ENCODE measurements at places on chromosomes 4 and X.

- no peak for DNase-seq
Observed at GRCh38 chr4:101067383-101067782, 279.9 kb downstream of the PPP3CA start.

DNA sequence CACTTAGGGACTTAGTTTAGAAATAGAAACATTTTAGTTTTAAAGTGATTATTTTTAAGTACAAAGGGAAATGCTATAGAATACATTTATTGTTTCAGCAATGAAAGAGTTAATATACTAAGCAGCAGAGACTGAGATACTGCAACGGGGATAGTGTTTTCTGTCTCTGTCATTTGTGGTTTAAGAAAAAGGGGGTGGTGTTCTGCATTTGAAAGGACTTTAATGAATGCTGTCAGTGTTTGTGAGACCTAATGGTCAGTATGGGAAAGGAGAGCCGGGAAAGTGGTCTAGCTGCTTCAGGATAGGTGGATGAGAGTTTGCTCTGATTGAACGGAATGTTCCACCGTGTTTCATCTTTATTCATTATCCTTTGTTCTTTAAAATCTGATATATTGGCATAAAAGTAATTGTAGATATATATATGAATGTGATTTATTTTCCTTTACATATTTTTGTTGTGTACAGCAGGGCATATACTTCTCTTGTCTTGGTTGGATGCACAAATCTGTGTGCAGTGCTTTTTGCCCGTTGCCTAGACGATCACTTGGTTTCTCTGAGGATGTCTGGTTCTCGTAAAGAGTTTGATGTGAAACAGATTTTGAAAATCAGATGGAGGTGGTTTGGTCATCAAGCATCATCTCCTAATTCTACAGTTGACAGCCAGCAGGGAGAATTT is at the start of gene KLHL5:
Gene KLHL5, plus strand, starts transcription at position 139 of the 676 bp plus-strand sequence. Its CDS starts 421 bp downstream, at position 560.
- no peak for DNase-seq

DNA sequence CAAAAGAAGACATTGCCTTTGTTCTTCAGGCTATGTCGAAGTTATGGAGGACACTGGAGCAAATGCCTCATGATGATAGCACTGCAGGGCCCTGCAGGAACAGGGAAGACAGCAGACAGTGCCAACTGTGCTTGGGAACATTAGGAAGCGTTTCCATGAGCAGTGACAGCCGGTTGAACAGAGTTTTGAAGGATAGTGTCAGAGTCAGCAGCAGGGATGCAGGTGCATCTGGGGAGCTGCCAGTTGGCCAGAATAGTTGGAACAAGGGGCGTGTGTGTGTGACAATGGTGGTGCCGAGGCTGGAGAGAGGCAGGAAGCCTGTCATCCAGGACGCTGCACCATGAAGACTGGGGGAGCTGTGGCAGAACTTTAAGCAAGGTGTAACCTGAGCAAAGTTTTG is 88.6 kb downstream of the SHROOM3 start:
- DNase-seq, result no peak

GRCh38 chr4:22556495-22556894 is 40.6 kb upstream of the ADGRA3 start:
- DNase-seq, result no peak

DNA sequence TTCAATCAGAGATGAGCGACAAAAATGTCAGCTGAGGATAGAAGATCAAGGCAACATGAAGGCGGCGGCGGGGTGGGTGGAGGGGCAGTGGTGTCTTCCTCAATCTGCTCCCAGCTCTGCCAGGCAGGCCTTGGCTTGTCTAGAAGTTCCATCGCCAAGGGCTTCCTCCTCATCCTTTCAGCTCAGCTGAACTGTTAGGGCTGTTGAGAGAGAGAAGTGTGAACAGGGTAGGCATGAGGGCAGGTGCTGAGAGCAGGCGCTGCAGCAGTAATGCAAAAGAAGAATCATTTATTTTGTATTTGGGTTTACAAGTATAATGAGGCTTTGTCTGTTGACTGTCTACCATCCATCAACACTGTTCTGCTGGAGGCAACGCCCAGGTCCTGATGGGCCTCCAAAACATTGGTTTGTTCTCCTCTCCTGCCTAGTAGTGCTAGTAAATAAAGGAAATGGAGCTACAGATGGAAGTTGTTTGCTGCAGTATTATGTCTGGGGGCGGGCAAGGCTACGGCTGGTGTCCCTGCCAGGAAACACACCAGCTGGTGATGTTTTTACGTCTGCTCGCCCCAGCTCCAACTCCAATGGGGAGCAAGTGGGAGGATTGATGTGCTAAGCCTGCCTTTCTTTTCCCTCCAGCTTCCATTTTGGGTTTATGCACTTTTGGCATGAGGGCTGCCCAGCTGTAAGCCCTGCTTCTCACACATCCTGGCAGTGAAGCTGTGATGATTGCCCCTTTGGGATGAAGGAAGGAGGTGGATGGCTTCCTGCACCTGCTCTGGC is 139.4 kb upstream of the BOD1L1 start:
- DNase-seq, result no peak

- DNase-seq, result no peak
Observed at GRCh38 chrX:115400960-115401359, 111.4 kb downstream of the LUZP4 start.

DNA sequence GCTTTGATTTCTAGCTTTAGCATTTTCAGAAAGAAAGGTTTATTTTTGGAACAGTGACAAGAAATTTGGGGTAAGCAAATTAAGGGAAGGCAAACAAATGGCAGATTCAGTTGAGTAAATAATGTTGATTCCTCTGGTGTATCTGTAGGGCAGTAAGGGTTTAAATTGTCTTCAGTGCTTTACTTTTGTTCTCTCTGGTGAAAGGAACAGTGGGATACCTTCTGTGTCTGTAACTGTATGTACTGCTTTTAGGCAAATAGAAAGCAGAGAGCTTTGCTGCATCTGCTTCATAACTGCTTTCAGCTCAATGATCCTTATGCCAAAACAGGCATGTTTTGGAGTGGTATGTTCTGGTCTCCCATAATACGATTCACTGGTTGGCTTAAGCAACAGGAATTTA is 932.1 kb upstream of the SLIT2 start:
- DNase-seq, result no peak

GRCh38 chrX:123731258-123731986 is 1.4 kb downstream of the THOC2 start:
- peak; percentile 49 for DNase-seq

DNA sequence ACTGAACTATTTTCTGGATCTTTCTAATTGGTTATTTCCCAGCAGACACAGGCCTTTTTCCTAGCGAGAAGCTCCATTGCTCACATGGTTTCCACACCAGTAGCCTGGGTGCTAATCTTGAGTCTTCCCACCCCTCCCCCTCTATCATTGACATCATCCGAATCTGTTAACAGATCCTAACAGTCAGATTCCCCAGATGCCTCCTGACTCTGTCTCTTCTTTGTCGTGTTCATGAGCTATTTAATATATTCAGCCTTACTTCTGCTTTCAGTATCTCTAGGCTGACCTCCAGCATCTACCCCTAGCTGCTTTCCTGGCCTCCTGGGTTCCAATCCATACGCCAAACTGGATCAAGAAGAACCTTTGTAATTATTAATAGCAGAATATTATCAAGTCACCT is 85.0 kb downstream of the CLNK start:
- no peak for DNase-seq

- DNase-seq, result no peak
Observed at GRCh38 chr4:113783701-113784100, 22.2 kb upstream of the CAMK2D start.

GRCh38 chrX:118049713-118050112 is 66.9 kb downstream of the KLHL13 start:
- peak; percentile 45 for DNase-seq

DNA sequence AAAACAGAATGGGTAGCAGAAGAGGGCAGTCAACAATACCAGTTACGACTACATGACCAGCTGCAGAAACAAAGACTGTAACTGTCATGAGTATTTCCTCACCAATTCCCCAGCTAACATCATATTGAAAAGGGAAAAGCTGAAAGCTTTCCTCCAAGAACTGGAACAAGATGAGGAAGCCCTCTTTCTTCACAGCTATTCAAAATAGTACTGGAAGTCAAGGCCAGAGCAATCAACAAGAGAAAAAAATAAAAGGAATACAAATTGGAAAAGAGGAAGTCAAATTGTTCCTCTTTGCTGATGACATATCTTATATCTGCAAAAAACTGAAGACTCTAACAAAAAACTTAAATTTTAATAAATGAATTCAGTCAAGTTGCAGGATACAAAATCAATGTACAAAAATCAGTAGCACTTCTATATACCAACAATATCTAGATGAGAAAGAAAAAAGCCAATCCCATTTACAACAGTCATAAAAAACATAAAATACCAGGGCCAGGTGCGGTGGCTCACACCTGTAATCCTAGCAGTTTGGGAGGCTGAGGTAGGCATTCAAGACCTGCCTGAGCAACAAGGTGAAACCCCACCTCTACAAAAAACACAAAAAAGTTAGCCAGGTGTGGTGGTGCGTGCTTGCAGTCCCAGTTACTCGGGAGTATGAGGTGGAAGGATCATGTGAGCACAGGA is 125.4 kb downstream of the ATP8A1 start:
- peak; percentile 4 for DNase-seq

DNA sequence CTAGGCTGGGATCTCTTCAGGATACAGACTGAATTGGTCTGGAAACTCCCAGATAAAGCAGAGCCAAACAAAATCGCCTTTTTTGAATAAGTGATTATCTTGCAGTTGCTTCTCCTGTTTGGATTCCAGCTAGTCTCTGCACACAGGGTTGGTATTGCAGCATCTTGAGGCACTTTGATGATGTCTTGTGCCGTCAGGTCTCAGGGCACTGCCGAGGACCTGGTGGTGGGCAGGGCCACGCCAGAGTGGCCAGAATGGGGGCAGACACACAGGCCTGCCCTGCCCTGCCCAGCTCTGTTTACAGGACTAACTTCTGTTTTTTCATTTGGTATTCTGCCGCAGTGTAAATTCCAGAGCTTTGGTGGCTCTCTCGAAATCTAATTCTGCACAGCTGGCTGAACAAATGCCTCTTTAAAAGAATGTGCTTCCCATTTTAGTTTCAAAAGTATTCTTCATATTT is 276.1 kb downstream of the NR3C2 start:
- DNase-seq, result no peak

GRCh38 chr4:77398256-77398655 is 207.4 kb upstream of the CXCL13 start:
- no peak for DNase-seq

- DNase-seq, result no peak
Observed at GRCh38 chr4:112739442-112739841, 102.5 kb downstream of the LARP7 start.

DNA sequence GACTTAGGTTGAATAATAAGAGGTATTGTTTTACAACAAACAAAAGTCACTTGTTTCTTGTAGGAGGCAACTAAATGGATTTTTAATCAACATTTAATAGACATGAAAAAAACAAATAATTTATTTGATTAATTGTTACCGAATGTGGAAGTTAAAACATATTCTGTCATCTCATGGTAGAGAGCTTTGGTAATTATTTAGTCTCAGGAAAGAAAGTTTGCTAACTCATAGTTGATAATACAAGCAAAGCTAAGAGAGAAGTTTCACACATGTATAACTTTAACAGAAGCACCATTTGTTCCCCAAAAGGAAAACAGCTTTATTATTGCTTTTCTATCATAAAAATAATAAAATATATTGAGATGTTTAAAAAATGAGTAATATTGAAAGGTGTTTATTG is 44.9 kb downstream of the GUCY1A1 start:
- DNase-seq, result no peak

DNA sequence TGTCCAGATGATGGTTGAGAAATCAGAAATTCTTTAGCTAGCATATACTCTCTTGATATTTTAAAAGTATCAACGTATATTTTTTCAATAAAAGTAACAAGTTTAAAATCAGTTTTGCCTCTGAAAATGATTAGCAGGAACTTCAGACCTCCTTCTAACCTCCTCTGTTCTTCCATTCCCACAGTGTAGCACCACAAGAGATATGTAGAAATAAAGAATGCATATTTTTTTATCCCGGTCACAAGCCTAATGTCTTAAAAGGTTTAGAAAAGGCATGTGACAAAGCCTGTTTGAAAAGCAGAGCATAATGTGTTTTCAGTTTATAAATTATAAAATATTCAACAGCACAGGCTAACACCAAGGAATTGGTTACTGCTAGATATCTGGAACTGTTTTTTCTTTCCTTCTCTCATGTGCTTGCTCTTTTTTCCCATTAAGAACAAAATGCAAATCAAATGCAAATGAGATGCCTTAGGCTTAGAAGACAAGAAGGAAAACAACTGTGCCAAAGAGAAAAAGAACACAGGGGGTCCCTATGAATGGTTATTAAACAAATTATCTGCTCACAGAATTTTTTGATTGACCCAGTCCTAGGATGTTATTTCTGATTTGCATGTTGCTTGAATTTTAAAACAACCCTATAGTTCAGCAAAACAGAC is 351.7 kb upstream of the FAM241A start:
- DNase-seq, result no peak

DNA sequence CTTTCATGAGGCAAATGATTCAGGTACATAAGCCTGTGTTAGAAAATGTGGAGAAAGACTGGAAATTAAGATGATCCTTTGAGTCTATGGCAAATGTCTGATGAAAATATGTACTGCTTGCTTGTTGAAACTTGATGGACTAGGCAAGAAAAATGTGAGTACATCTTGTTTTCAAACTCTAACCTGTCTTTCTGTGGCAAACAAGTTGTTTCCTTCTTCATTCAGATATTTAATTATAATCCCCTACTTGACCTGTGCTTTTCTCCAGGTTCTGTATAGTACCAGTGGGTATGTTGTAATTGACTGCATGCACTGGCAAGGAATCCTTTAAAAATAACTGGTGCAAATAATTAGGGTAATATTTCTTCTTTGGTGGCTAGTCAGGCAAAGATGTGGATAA is 136.7 kb downstream of the ARHGAP24 start:
- DNase-seq, result no peak

- DNase-seq, result peak; percentile 48
Observed at GRCh38 chr4:153004081-153004850, 68.1 kb downstream of the FHDC1 start.

GRCh38 chr4:19999276-19999675 is 252.4 kb upstream of the SLIT2 start:
- no peak for DNase-seq

DNA sequence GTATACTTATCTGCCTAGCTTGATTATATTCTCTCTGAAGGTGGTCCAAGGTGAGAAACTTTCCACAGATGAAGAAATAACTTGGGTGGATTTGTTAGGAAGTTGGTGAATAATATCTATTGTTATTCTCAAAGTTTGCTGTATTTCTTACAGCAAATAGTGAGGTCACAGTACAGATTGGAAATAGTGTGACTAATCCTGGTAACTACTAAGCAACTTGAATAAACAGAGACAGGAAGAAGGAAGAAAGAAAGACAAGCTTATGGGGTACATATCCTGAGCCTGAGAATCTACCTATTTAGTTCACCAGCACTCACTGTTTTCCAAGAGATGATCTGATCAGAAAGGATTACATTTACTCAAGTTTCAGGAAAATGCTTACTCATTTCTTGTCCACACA is 1416.1 kb downstream of the RPA4 start:
- DNase-seq, result no peak

- DNase-seq, result peak; percentile 87
Observed at GRCh38 chr4:102759831-102760644, 730 bp downstream of the MANBA start.

- no peak for DNase-seq
Observed at GRCh38 chrX:13219991-13220764, 99.7 kb downstream of the ATXN3L start.
